ENCODE measurements at places on chromosomes 7 and 10.

DNA sequence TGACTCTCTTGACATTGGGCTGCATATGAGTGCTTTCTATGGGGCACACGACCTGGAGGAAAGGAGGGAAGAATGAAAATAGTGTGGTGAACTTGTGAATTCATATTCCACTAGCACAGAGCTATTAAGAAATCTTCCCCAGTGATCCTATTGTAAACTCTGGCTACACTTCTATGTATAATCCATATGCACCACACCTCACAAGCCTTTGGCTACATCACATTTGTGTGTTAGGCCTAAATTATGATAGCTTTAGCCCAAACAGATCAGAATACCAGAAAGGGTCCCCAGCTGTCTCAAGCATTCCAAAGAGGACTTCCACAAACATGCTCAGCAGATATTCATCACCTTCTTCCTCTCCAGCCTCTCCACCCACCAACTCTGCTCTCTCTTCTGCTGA, 9.7 kb upstream of the IFIT1B start:
- no peak for DNase-seq
- H3K27me3 ChIP-seq: peaks cover 30% of the 10 kb centered on the region
- no peak overlapping the region for H3K27ac ChIP-seq
- no peaks in the 10 kb centered on the region for H3K36me3 ChIP-seq
- no peak overlapping the region for H3K4me3 ChIP-seq
- H3K4me1 ChIP-seq: peaks cover 5% of the 10 kb centered on the region

DNA sequence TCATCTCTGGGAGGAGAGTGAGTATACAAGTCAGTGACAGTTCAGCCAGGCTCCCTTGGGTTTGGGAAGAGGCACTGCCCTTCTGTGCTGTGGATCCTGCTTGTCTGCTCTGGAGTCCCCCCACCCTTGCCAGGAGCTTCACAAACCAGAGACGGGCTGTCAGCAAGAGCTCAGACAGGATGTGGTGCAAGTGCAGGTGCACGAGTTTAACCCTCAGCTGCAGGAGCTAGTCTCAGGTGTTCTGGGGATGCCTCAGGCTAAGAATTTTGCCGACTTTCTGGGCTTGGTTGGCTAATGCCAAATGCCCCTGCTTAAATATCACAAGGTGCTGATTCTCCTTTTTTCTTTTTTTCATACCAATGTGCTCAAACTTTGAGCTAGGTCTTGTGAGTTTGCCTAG, 22.3 kb downstream of the ZNF783 start:
- H3K4me3 ChIP-seq: peak overlapping the region; percentile 94
- H3K36me3 ChIP-seq: peaks cover 11% of the 10 kb centered on the region
- no peaks in the 10 kb centered on the region for H3K27me3 ChIP-seq
- peak; percentile 24 for DNase-seq
- peaks cover 33% of the 10 kb centered on the region for H3K4me1 ChIP-seq
- peak overlapping the region; percentile 52 for H3K27ac ChIP-seq

DNA sequence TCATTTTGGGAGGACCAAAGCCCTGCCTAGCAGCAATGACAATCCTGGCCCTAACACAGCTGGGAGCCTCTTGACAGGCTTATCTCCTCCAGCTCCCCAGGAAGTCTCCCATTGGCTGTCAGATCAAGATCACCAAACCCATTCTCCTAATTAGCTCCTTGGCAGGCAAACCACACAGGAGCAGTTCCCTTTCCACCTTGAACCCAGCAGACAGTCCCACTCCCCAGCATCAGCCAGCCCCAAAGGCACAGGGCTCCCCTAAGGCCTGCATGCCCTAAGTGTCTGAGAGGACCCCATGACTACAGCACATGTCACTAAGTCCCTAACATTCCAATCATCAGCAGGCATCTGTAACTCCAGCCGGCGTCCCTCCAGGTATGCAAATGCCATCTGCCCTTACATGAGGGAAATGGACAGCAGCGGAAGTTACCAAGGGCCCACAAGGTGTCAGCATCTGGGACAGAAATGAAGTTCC, 348.5 kb downstream of the KCNMA1 start:
- DNase-seq: no peak
- no peak overlapping the region for H3K4me3 ChIP-seq
- peaks cover 4% of the 10 kb centered on the region for H3K27me3 ChIP-seq

DNA sequence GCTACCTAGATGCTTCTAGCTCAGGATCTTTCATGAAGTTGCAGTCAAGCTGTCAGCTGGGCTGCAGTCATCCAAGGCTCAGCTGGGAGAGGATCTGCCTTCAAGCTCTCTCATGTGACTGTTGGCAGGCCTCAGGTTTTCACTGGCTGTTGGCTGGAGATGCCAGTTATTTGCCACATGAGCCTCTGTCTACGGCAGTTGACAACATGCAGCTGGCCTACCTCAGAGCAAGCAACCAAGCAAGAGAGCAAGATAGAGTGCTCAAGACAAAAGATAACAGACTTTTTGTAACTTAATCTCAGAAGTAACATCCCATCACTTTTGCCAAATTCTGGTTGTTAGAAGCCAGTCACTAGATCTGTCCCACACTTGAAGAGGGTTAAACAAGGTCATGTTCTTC, 125.8 kb downstream of the TPST1 start:
- peaks cover 4% of the 10 kb centered on the region for H3K27me3 ChIP-seq
- no peaks in the 10 kb centered on the region for H3K36me3 ChIP-seq
- H3K4me1 ChIP-seq: no peaks in the 10 kb centered on the region

- no peak overlapping the region for H3K27ac ChIP-seq
- H3K36me3 ChIP-seq: no peaks in the 10 kb centered on the region
- no peaks in the 10 kb centered on the region for H3K4me1 ChIP-seq
- no peak overlapping the region for H3K4me3 ChIP-seq
Measured at GRCh38 chr7:45874408-45875131, 1.7 kb upstream of the CCDC201 start.

DNA sequence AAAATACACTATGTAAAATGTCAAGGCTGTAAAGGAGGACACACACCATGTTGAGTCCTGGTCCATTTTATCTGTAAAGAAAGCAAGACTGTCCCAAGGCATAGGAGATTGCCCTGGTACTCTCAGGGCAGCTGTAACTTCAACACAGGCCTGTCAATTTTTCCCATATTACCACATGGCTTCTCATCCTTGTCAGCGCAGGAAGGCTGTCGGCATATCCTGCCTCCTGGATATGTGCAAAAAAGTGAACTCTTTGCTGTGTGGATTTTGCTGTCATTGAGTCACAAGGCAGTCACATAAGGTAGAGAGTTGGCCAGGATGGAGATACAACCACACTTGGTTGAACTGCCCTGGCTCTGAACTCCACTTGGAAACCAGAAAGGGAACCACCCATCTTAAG, 8.7 kb downstream of the DUSP5 start:
- peak overlapping the region; percentile 97 for H3K27ac ChIP-seq
- DNase-seq: no peak
- H3K4me3 ChIP-seq: peak overlapping the region; percentile 100
- H3K36me3 ChIP-seq: peaks cover 96% of the 10 kb centered on the region

GRCh38 chr10:14731875-14732512, 42.7 kb downstream of the FAM107B start:
- no peak overlapping the region for H3K27ac ChIP-seq
- no peak overlapping the region for H3K4me3 ChIP-seq
- H3K27me3 ChIP-seq: peaks cover 2% of the 10 kb centered on the region
- DNase-seq: no peak

DNA sequence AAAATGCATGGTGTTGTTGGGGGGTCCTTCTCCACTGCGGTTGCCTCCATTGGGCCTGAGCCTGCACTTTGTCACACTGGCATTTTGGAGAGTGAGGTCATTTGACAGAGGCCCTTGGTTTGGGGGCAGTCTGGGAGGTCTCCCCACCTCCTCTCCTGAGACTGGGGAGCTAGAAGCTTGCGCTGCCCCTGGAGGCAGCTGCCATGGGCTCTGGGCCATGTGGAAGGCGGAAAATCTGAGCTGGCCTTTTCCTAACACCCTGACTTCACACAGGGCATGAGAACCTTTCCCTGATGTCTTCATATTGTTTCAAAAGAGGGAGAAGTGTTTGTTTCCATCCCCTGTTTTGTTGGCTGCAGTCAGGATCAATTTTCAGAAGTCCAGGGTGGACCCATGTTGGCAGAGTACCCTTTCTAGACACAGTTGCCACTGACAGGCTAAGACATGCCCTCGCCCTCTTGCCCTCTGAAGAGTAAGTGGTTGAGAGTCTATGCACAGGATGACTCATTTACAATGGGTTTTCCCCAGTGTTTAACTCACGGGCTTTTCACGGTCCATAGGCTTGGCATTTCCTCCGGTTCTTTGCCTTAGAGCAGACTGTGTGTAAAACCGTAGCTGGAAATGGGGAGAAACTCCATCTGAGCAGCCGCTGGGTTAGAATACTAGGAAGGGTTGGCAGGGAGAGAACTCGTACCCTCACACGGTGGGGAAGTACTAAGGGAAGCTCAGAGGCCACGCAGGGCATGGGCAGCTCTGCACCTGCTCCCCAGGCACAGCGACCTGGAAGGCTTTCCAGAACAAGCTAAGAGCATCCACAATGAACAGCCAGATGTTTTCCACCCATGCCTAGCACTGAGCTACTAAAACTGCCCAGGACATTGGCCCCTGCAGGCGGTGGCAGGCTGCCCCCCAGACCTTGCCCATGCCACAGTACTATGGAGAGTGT, 655.0 kb downstream of the SDK1 start:
- H3K4me3 ChIP-seq: no peak overlapping the region
- no peaks in the 10 kb centered on the region for H3K36me3 ChIP-seq
- DNase-seq: no peak

GRCh38 chr7:27237735-27238334, 4.8 kb upstream of the EVX1 start:
- no peaks in the 10 kb centered on the region for H3K36me3 ChIP-seq
- H3K27ac ChIP-seq: no peak overlapping the region
- DNase-seq: no peak
- H3K4me1 ChIP-seq: no peaks in the 10 kb centered on the region

GRCh38 chr7:16786257-16786656, 18.5 kb downstream of the AGR2 start:
- H3K4me3 ChIP-seq: no peak overlapping the region
- H3K36me3 ChIP-seq: no peaks in the 10 kb centered on the region
- peaks cover 2% of the 10 kb centered on the region for H3K27me3 ChIP-seq
- no peak for DNase-seq
- H3K27ac ChIP-seq: no peak overlapping the region

- H3K4me1 ChIP-seq: peaks cover 6% of the 10 kb centered on the region
- no peak overlapping the region for H3K27ac ChIP-seq
Measured at GRCh38 chr10:86728056-86728455, 28.4 kb upstream of the BMPR1A start.

- H3K27me3 ChIP-seq: no peaks in the 10 kb centered on the region
- H3K4me3 ChIP-seq: no peak overlapping the region
- no peak overlapping the region for H3K27ac ChIP-seq
Measured at GRCh38 chr10:97564776-97565175, 7.8 kb upstream of the ANKRD2 start.

DNA sequence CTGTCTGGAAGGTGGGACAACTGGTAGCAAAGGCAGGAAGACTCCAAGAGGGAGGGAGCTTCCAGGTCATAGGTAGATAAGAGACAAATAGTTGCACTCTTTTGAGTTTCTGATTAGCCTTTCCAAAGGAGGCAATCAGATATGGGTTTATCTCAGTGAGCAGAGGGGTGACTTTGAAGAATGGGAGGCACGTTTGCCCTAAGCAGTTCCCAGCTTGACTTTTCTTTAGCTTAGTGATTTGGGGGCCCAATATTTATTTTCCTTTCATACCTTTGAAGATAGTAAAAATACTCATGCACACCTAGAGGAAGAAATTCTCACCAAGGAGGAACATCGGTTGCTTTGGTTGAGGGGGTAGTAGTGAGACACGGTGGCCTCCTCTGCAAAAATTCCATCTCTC, 212.1 kb upstream of the SVIL start:
- peaks cover 17% of the 10 kb centered on the region for H3K27me3 ChIP-seq
- no peak for DNase-seq
- H3K4me1 ChIP-seq: peaks cover 5% of the 10 kb centered on the region
- no peak overlapping the region for H3K4me3 ChIP-seq
- no peaks in the 10 kb centered on the region for H3K36me3 ChIP-seq

DNA sequence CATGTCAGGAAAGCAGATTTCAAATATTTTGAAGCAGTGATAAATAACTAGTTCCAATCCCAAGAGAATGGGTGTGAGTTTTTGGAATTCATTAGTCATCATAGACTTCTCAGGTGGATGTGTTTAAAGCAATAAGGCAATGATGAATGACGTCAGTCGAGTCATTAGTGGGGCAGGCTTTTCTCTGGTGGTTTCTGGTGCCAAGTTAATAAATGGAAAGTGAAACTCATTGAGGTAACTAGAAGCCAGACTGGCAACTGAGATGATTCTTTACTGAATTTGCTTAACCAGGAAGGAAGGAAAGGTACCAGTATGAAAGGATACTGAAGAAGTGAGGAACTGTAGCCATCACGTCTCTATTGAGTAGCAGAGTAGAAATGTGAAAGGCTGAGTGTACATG, 311.0 kb downstream of the GPAM start:
- no peaks in the 10 kb centered on the region for H3K4me1 ChIP-seq
- no peak overlapping the region for H3K4me3 ChIP-seq
- H3K27me3 ChIP-seq: no peaks in the 10 kb centered on the region
- DNase-seq: no peak

DNA sequence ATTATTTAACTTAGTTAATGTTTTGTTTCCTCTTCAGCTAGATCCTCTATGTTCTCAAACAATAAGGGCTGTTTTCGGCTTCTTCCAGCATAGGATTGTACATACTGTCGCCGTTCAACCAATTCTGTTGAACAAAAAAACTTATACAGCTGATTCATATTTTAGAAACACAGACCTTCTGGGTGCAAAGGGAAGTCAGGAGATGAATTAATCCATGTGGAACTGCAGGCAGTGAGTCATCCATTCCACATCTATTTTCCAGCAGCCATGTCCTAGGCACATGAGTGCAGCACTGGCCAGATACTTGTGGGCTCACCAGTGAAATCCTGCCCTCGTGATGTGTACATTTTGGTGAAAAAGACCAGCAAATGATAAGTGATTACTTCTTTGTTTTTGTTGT, 163.2 kb downstream of the JAZF1 start:
- H3K4me1 ChIP-seq: peaks cover 7% of the 10 kb centered on the region
- H3K27ac ChIP-seq: no peak overlapping the region
- peaks cover 7% of the 10 kb centered on the region for H3K27me3 ChIP-seq
- no peaks in the 10 kb centered on the region for H3K36me3 ChIP-seq

DNA sequence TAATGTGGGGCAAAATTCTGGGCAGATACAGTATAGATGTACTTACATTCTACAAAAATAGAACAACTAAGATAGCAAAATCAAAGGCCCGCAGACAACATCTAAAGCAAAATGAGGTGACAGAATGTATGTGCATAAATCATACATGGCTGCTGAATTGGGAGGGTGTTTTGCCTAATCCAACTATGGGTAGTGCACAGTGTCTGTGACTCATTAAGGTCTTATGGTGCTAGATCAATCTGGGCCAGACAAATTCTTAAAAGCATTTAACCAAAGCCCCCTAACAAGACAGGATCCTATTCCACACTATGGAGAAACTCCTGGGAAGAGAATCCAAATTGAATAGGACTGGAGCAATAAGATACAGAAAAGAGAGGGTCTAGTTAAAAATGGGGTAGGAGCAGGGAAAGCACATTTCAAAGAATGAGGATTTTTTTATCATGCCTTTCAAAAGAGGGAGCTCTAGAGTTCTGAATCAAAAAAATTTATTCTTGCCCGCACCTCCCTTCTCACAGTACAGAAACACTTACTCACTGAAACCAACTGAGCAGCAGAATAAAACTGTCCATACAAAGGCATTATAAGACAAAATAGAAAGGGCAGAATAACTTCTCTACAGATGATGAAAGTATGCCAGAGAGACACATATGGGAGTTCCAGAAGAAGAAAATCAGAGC, 181.3 kb downstream of the RNLS start:
- H3K36me3 ChIP-seq: peaks cover 7% of the 10 kb centered on the region
- peaks cover 7% of the 10 kb centered on the region for H3K4me1 ChIP-seq
- H3K4me3 ChIP-seq: no peak overlapping the region
- H3K27ac ChIP-seq: no peak overlapping the region

All from activated T-helper 1 cell treated with anti-CD3 and anti-CD28 coated beads, Interleukin-12 subunit alpha, Interleukin-12 subunit beta, Interleukin-2, Interleukin-4 antibody, amounts not matched to agents 30 ng/mL and 10 ng/mL and 1 ng/mL, durations not matched to agents 14 hours and 24 hours and 36 hours (primary cell).